Myometrial cell (primary cell): ENCODE measurements at places on chromosomes 2 and 18. TPM values are rescaled to one million over a fixed set of nuclear protein-coding genes. Genes with fewer than 3 reads are reported as not detected.

The CTNNA2 gene
- not detected in 2 replicates for total RNA-seq

The KCNG2 gene
- total RNA-seq: 1.2 and 3.0 TPM in 2 replicates

The NOSTRIN gene
- 0.18 and 0.29 TPM in 2 replicates for total RNA-seq

The C2orf42 gene
- 15.1 and 23.6 TPM in 2 replicates for total RNA-seq

The KCNK3 gene
- total RNA-seq: not detected in 2 replicates
